ENCODE measurements at places on chromosomes 1 and 21. TPM values are rescaled to one million over a fixed set of nuclear protein-coding genes. Genes with fewer than 3 reads are reported as not detected.

DNA sequence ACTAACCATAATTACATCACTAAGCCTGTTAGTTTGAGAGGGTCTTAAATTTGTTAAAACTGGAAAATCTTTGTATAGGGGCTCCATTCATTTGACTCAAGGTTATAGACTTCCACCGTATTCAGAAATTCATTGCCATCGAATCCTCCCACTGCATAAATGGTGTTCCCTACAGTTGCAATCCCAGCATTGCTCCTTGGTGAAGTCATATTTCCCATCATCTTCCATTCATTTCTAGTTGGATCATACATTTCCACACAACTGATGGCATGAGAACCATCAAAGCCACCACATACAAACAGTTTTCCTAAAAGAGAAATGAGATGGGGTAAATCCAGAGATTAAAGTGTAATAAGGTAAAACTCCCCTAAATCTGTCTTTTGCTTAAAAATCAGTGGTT, 19.1 kb downstream of the IVNS1ABP start:
- no peak for DNase-seq

Gene SLAMF8
- total RNA-seq = 0.14 TPM

- no peak for DNase-seq
These were observed 3.6 kb upstream of the KCNA10 start for GRCh38 chr1:110522560-110522959.

Gene GDAP2
- total RNA-seq = 18.9 TPM

DNA sequence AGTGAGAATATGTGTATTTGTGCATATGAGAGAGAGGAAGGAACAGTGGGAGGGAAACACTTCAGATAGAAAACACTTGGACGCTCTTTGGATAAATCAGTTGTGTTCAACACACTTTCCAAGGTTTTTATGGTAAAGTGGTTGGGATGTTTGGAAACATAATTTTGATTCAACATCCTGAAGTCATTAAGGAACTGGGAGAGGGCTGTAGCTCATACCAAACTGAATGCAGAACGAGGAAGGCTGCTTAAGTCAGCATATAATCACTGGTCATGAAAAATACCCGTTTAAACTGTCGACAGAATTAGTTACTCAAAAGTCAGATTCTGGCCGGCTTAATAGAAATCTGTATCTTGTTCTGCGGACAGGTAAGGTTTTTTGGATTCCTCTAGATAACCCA, 14.9 kb downstream of the LIX1L start:
- DNase-seq = no peak

Gene OR10J1
- total RNA-seq = not detected

DNA sequence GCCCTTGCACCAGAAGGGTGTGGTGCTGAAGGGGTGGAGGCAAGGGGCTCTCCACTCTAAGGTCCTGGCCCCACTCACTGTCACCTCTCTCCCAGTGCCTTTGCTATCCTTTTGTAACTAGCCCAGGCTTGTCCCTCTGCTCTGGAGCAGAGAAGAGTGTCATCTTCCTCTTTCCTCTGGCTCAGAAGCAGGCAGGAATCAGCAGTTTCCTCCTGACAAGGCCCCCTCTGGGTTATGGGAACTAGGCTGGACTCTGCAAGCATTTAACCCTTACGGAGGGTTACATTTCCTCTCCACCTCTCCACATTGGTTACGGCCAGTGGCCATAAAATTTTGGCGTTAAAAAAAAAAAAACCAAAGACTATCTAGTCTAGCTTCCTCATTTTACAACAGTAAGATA, 30.4 kb downstream of the PLXNA2 start:
- DNase-seq = no peak

Gene ATF3
- total RNA-seq = 119 TPM

Gene NES
- 76.8 TPM for total RNA-seq

Gene NKAIN1
- total RNA-seq = 2.7 TPM

Gene CCDC30
- total RNA-seq = 1.8 TPM

DNA sequence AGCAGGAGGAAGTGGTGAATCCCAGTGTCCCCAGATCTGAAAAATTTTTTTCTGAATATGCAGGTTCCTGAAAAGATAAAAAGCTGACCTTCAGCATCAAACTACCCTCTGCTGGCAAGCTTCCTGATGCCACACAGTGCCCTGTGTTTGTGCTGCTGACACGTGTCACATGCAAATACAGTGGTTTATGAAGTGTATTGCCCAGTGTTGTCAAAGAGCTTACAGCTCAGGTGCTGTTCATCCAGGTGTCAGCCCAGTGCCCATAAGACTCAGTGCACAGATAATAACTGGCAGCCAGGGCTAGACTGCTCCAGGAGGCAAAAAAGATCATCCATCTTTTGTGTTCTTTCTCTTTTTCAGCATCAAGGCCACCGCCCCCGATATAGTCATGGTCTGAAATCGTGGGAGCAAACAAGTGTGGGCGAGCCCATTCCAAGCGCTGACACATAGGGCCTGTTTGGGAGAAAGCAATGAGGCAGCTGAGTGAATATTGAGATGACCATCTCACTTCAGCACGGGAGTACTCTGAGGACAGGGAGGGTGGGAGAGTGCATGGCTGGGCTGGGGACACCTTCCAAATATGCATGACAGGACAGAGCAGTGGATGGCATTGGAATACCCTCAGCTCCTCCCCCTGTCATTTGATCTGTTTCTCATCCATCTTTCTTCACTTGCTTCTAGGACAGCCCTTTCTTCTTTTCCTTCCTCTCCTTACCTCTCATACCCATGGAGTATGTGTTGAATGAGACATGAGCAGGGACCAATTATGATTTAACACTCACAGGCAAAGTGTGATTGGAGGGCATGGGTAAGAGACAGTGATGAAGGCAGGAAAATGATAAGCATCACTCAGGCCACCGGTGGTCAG, 6.4 kb upstream of the KCNK1 start:
- DNase-seq = no peak

Gene FAM163A
- 0.21 TPM for total RNA-seq

Gene RAP1GAP
- 9.0 TPM for total RNA-seq

GRCh38 chr1:119910618-119911017, 14.3 kb upstream of the ADAM30 start:
- no peak for DNase-seq

Gene ARHGEF16
- 31.5 TPM for total RNA-seq

DNA sequence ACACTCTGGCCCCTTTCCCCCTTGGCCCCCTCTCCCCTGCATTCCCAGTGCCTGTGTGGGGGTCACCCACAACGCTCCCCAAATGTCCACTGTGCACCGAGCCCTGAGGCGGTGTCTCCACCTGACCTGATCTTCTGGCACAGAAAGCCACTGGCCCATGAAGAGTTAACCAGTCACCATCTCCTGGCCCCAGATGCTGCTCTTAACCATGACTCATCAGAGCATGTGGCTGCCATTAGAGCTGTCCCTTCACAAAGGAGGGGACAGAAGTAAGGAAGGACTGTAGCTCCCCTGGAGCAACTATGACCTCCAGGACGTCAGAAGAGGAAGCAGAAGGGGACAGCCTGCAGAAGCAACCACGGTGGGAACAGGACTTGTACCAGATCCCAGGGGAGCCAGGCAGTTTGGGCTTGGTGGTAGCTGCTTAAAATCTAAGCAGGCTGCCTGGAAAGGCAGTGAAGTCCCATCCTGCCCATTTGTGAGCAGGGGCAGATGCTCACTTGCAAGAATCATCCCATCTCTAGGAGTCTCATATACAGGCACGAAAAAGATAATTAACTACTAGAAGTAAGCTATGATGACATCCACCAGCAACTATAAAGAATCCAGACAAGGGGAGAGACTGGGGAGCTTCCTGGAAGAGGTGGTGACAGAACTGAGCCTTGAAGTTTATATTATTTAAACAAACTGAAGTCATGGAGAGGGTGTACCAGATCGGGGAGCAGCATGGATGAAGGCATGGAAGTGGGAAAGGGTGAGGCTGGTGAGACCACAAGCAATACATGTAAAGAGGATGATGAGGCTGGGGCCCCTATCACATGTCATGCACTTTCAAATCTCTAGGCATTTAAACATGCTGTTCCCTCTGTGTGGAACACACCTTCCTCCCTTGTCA, 1.1 kb upstream of the TTC39A start:
- peak; percentile 56 for DNase-seq
